ENCODE measurements at places on chromosomes 16 and 17.

GRCh38 chr17:79415365-79415764 lies 195.5 kb downstream of the RBFOX3 start:
- DNase-seq: no peak

- no peak for DNase-seq
Measured at GRCh38 chr16:50154420-50154950, 1.4 kb downstream of the TENT4B start.

DNA sequence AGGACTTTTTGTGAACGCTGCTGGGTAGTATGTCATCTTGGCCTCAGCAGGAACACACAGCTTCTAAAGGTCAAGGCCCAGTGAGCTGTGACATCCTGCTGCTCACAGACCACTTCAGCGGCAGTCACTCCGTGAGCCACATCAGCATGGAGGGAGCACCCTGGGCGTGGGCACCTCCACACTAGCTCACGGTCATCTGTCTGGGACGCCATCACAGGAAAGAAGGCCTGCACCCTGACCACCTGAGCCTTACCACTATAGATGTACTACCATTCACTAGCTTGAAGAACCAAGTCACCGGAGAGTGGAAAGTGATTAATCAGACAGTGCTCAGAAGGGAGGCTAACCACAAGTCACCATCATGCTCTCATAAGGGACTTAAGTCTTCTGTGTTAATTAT lies 3.3 kb downstream of the AXIN1 start:
- DNase-seq: no peak

GRCh38 chr17:79519601-79520000 lies 91.2 kb downstream of the RBFOX3 start:
- no peak for DNase-seq

- no peak for DNase-seq
Measured at GRCh38 chr16:73027685-73028111, 20.2 kb downstream of the ZFHX3 start.

DNA sequence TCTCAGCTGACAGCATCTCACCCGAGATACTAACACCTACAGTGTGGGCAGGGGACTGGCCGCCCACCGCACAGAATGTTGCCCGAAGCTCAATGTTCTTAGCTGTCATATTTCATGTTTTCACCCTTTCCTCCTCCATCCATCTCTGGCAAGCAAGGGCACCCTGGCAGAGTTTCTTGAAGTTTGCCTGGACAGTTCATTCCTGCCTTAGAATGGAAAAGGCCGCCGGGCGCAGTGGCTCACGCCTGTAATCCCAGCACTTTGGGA lies 37.6 kb upstream of the TEX2 start:
- DNase-seq: no peak

DNA sequence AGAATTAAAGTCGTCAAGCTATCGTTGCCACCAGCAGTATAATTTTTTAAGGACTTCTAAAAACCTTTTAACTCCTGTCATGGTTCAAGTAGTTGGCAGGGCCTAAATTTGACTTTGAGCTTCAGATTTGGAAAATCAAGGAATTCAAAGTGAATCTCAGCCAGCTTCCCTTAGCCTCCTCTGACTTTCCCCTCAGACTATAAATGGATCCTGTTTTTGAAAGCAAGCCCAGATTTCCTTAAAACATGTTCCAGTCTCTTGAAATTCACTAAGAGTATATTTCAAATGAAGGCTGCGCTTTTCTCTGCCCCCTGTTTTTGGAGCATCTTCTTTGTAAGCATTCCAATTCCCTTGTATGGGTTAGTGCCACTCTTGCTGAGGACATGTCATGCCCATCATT lies 101.8 kb upstream of the CDH8 start:
- DNase-seq: no peak

GRCh38 chr17:80318166-80318565 lies 57.5 kb downstream of the RNF213 start:
- no peak for DNase-seq

DNA sequence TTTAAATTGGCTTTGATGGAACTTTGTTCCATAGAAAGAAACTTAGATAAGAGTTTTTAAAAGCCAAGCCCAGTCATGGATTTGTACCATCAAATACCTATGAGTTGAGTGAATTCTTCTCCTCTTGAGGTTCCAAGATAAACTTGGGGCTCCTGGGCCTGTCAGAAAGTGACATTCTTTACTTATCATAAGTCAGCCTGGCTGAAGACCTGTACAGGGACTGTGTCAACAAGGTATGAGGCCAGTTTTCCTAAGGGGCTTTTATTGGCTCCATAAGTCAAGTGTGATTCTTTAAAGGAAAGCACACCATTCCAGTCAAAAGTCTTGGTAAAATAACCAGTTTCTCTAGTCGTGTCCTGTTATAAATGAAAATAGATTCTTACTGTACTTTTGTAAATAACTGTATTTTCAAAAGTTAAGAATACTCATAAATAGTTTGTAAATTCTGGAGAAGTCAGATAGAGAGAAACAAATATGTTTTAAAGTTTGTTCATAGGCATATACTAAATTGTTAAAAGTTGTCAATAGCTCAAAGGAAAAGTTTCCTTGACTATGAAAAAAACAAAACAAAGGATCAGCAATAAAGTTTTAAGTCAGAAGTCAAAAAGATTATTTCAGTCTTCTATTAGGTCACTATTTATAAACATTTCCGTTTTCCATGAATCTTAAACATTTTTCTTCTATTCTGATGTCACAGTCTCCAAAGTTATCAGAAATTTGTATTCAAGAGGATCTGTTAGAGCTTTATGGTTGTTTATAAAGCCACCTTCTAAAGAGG lies 22.5 kb upstream of the MYO1D start:
- no peak for DNase-seq

DNA sequence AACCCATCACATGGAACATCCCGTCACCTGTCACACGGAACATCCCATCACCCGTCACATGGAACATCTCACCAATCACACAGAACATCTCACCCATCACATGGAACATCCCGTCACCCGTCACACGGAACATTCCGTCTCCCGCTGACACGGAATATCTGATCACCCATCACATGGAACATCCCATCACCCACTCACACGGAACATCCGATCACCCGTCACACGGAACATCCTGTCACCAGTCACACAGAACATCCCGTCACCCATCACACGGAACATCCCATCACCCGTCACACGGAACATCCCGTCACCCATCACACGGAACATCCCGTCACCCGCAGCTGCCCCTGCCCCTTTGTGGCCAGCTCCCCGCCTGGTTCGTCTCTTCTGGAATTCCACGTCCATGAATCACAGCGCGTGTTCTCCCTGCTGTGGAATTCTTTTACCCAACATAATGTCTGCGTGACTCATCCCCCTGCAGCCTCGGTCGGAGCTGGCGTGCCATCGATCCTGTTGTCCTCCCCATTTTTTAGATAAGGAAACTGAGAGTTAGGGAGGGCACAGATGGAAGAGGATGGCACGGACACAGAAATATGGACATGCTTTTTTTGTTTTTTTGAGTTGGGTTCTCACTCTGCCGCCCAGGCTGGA lies 5.6 kb downstream of the CPNE7 start:
- DNase-seq: no peak

GRCh38 chr17:75138519-75138918 lies 7.0 kb upstream of the NT5C start:
- DNase-seq: no peak

- no peak for DNase-seq
Measured at GRCh38 chr16:70769761-70770160, 31.2 kb downstream of the VAC14 start.

DNA sequence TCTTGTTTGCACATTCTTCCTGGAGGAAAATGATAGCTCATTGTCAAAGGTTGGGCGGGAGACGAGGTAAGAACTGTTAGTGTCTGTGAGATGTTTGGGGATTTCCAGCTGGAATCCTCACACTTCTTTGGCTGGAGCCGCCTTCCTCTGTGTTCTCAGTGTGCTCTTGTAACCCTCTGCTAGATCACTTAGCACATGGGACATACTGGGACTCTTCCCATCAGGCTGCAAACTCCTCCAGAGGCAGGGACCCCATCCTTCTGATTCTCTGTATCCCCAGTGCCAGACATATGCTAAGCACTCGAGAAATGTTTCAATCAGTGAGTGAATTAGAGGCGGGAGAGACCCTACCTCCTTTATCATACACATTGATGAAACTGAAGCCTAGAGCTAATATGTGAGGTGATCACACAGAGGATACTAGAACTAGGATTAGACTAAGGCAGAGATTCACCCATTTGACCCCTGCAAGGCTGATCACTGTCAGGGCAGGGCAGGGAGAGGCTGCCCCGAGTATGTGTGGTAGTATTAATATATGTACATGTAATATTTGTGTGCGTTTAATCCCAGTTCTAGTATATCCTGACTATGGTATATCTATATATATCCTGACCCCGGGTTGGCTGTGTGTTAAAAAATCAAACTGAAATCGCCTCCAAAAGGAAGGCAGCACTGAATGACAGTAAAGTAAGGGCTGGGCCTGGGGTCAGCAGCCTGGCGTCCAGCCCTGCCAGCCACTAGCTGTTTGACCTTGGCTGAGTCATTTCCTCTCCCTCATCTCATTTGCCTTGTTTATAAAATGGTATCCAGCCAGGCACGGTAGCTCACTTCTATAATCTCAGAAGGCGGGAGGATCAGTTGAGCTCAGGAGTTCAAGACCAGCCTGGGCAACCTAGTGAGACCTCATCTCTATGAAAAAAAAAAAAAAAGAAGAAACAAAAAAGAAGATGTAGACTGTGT lies 75.5 kb upstream of the TBX2 start:
- no peak for DNase-seq

GRCh38 chr16:18003033-18003432 lies 333.5 kb downstream of the NPIPA8 start:
- no peak for DNase-seq

- no peak for DNase-seq
Measured at GRCh38 chr17:47693731-47694580, at the start of gene TBKBP1. Gene TBKBP1, plus strand, starts transcription at chr17:47694161. Its CDS starts 1,952 bp downstream, at chr17:47696113.

- no peak for DNase-seq
Measured at GRCh38 chr17:14299280-14300141, 1.4 kb upstream of the HS3ST3B1 start.

DNA sequence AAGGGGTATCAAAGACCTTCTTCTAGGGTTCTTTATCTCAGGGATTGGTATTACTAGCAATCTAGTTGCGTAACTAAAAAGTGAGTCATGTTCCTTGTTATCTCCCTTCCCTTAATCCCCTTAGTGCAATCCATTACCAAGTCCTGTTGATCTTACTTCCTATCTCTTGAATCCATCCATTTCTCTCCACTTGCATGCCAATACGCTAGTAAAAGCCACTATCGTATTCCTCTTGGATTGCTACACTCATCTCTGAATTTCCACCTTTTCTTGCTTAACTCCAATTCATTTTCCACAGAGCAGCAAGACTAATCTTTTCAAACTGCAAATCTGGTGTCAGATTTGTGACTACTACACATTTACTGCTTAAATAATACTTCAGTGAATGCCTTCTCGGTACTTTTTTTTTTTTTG lies 1.8 kb upstream of the ADAT1 start:
- DNase-seq: no peak

DNA sequence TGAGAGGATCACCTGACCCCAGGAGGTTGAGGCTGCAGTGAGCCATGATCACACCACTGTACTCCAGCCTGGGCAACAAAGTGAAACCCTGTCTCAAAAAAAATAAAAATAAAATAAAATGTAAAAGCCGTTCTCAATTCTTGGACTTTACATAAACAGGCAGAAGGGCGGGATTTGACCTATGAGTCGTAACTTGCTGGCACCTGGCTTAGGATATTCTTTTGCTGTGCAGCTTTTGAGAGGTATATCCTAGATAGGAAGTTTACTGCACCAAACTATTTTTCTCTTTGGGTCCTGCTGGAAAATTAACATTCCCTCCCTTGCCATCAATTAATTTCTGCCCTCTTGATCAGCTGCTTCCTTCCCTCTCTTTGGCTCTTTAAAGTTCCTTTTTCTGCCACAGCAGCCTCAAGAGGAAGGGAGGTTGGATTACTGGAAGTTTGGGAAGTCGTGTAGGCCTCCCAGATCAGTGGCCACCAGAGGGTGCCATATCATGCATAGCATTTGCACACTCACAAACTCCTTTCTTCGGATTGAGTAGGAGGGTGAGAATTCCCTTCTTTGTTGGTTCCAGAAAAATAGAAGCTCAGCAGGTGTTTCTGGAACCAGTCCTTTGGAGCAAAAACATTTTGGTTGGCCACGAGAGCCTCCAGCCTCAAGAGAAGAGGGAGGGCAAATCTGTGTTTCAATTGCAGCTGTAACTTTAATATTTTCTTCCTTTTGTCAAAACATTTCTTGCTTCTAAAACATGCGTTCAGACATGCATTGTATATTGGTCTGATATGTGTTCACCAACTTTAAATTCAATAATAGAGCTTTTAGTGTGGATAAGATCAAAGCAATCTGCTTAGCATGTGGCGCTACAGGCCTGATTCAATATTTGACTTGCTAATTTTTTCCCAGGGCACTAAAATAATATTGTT lies 147.3 kb downstream of the CCDC182 start:
- DNase-seq: peak; percentile 37

DNA sequence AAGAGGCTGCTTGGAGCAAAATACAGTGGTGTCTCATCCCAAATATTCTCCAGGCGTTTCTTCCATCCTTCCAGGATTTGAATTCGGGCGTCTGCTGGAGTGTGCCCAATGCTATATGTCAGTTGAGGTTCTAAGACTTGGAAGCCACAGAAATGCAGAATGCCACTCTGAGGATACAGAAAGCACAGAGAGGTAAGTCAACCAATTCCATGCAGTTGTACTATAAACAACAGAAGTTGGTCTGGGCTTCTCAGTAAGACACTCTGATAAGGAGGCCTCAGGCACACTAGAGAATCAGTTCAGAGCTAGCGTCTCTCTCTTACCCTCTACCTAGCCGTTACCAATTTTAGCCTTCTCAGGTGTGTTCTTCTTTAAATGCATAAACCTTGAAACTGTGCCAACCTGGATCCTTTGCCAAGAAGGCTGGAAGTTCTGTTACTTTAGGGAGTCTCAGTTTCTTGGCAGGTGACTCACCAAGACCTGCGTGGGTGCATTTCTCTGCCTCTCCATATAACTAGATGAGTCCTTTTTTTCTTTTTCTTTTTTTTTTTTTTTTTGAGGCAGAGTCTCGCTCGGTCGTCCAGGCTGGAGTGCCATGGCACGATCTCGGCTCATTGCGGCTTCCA lies 15.1 kb downstream of the NQO1 start:
- no peak for DNase-seq

DNA sequence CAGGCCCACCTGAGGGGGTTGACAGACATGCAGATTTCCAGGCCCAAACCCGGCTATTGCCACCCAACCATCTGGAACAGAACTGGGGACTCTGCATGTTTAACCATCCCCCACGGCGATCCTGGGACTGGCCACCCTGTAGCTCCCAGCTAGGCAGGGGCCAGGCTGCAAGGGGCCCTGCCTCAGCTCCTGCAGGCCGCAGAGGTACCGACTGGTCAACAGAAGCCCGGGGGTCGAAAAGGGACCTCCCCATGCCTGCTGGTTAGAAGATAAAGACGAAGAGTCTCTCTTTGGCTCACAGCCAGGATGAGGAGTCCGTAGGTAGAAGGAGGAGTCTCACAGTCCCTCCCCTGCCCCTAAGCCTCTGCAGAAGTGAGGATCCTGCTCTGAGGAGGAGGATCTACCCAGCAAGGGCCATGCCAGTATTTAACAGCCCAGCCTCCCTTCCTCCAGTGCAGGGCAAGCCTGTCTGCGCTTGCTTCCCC lies 223.4 kb upstream of the TNRC6C start:
- no peak for DNase-seq

Data from NCI-H2107 (cell line).